ENCODE measurements at places on chromosomes 2 and 18.

DNA sequence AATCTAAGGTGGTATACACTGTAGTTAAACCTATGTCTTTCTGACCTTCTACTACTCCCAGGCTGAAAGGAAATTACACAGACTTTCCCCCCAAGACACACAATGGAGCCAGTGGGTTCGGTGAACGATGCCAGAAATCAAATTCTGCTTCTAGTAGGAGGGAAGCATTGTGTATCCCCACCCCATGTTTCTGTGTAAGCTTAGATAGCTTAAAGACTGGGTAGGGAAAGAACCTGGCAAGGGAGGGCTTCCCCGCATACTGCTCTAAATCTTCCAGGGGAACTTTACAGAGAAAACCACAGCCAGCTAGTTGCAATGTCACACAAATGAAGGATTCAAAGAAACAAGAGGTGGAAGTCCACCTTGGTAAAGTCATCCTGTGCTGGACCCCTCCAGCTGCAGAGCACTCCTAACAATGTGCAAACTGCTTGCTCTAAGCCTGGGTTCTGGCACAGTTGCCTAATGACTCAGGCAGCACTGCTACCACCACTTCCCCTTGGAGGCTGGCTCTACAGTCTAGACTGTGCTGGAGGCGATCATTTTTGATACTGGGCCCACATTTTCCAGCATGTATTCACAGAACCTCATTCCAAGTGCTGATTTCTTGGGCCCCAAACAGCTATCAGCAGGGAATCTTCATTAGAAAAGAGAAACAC is 47.5 kb downstream of the TRIB2 start:
- DNase-seq = no peak

DNA sequence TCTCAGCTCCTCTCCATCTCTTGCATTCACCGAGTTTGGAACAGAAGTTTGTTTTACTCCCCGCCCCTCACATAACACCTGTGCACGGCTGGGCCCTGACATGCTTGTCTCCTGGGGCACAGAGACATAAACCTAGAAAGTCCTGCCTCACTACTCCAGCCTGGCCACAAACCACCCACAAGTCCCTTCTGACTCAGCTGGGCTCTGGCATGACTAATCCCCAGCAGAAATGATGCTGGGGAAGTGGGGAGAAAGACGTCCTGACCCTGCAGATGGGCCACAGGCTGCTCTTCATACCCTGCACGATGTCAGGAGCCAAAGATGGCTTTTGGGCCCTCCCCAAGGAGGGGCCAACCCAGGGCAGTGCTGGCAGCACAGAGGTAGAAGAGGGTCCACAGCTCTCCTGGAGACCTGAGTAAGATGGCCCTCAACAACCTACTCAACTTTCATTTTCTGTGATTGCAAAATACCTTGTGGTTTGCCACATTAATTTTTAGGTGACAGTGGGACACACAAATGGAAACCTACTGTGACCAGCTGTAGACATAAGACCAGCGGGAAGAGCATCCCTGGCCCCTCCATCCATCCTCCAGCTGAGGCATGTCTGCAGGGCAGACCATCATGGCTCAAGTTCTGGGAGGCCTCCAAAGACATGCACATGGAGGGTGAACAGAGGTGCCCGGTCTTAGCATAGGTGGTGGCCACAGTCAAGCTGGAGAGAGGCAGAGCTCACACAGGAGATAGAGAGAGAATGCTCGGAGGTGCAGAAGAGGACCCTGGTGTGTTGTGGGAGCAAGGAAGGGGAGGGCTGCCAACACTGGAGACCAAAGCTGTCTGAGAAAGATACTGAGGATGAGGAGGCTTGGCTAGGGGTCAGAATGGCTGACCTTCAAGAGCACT is 40.0 kb downstream of the DNMT3A start:
- peak; percentile 85 for DNase-seq

DNA sequence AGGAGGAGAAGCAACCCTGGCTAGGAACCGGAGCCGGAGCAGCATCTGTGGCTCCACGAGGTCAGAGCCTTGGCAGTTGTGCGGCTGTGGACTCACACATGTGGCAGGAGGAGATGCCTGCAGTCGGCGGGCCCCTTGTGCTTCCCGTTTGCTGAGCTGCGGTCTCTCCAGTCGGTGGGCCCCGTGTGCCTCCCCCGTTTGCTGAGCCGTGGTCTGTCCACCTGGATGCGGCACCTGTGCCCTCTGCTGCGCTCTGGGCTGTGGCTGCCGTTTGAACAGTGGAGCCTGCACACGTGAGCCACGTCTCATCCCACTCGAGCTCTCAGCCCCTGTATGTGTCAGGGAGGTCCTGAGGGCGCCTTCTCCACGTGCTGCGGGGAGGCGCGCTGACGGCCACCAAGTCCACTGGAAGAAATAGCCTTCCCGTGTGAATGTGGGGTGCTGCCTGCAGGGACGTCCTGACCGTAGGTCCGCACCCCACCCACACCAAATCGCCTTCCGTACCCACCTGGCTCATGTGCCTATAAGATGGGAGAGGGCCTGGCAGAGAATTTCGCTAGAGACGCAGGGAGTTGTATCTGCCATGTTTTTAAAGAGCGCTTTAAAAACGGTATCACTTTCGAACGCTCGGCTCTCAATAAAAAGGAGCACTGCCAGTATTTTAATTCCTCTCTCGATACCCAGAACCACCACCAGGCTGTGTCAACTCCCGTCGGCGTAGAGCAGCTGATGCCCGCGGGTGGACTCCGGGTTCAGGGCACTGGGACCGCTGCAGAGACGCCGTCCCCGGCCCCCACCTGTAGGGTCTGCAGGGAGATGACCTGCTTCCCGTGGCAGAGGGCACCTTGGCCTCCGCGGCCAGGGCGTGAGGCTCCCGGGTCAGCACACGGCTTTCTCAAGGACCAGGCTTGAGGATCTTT is 117.0 kb downstream of the NFATC1 start:
- DNase-seq = no peak

DNA sequence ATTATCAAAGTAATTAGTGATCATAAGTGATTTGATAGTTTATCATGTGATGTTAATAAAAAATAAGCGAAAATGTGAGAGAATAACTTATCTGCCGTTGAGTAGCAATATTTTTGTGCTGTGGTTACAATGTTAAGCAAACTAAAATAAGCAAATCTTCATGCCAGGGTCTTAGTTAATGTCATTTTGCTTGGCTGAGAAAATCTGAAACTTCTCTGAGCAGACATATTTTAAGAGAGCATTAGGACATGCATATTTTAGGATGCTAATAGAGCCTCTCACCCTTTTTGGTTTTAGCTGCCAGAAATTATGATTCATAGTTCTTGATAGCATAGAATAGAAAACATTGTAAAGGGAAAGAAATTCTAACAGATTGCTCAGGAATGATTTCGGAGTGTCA is 233.5 kb upstream of the ZEB2 start:
- DNase-seq = no peak

DNA sequence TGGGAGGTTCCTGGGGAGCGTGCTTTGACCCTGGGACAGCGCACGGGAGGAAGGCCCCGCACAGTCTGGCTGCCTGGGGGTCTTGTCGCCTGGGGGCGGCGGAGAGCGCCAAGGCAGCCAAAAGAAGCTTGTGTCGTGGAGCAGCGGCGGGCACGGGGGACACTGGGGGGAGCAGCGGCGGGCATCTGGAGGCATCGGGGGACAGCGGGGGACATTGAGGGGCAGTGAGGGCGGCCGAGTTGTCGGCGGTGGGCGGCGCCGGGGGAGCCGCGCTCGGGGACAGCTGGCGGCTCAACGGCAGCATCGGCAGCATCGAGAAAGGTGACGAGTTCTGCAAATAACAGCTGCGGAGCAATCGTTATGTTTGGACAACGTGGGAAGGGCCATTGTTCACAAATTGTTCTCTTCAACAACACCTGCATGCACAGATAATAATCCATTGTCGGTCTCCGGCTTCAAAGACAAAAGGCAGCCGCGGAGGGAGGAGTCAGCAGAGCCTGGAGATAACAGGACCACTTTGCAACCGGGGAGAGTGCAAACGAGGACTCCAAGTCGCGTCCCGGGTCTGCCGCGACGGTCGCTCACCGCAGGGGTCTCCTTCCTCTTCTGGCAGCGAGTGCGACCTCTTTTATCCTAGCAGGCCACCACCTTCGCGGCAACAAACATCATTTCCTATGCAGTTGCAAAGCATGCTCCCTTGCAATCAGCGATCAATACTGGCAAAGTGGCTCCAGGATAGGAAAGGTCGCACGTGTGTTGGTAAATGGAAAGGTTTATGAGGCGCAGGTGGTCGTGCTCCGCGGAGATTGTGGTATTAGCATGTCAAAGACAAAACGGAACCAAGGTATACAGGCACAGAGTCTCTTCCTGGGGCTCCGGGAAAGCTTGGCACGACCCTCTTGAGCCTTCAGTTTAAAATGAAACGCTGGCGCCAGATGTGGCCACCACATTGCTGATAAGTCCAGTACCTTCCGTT is 132.3 kb upstream of the DLX2 start:
- DNase-seq = peak; percentile 23

DNA sequence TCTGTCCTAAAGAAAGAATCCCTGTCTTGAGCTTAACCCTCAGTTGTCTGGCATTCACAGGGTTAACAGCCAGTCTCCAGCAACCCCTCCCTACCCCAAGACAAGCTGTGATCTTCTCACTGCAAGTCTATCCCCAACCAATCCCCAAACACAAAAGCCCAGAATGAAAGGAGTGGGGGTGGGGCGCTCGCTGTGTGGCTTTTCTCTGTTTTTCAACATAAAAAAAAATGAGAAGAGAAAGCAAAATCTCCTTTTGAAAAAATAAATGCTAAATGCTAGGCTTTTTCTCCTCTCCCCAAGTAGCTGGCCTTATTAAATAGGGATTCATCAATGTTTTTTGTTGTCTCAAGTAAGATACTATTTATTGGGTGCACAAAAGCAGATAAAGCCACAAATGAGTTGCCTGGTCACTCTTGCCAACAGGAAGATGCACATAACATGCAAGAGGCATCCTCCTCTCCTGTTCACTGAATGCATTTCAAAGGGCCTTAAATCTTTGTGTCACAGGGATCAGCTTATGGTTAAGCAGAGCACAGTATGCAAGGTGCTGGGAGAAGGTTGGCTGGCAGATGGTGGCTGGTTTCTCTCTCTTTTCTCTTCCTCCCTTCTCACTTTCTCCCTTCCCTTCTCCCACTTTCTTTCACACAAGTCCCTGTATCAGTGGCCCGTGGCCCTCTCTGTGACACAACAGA is 225.6 kb downstream of the CMPK2 start:
- no peak for DNase-seq

GRCh38 chr2:24163601-24164000 is 11.3 kb upstream of the FAM228A start:
- DNase-seq = no peak

GRCh38 chr2:42224422-42225067 is 55.4 kb downstream of the EML4 start:
- DNase-seq = no peak

DNA sequence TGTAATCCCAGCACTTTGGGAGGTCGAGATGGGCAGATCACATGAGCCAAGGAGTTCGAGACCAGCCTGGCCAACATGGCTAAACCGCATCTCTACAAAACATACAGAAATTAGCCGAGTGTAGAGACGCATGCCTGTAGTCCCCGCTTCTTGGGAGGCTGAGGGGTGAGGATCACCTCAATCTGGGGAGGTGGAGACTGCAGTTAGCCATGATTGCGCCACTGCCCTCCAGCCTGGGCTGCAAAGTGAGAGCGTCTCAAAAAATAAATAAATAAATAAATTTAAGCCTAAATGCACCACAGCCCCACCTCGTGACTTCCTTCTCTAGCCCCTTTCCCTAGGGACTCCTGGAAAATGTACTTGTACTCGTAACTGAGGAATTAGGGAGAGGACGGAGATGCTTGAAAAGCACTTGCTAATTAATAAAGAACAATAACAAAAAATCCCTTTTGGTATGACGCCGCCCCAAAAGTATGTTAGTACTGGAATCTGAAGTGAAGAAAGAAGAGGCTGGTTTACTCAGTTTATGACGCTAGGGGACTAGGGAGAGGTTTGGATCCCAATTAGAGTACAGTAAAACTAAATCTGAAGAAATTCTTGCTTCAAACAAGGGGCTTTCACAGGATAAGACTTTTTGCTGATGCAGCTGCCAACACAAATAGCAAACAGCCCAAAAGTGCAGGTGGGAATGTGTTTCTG is 887 bp upstream of the ZNF396 start:
- no peak for DNase-seq

DNA sequence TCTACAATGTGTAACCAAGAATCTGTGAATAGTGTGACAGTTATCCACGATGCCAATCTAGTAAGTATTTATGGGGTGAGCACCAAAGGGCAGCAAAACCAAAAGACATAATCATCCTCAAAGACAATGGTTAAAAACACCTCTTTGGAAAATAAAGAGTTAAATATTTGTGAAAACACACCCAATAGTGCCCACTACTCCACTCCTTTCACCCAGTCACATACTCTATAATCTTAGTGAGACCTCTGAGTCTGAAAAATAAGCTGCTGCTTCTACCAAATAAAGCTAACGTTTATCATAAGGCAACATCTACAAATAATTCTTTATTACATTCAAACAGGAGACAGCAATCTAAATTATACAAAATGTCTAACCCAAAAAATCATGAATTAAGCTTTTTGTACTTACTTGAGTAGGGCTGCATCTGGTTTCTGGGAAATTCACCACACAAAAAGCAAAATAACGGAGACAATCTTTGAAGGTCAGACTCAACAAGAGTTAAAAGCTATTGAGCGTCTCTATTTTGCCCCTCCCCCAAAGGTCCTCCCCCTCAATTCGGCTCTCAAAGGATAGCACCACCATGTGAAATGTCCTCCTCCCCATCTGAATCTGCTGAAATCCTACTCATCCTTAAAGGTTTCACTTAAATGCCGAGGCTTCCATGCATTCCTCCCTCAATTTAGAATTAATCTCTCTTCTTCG is 2.0 kb downstream of the RAPH1 start:
- DNase-seq = no peak

GRCh38 chr18:295756-296490 is 28.1 kb upstream of the THOC1 start:
- no peak for DNase-seq

DNA sequence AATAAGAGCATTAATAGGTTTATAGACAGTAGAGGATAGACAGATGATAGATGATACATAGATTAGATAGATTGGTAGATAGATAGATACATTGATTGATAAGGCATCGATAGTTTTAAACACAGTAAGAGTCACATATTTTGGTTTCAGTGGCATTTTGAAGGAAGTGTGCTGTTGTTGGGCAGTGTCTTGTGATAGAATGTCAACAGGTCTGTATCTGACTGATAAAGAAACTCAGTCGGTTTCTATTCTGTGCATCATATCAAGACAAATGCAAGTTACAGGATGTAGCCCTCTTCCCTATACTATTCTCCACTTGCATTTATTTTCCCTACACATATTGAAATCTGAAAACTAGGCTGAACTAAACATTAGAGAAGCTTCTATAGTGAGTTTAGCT is 1229.0 kb upstream of the ZEB2 start:
- no peak for DNase-seq

- no peak for DNase-seq
These were observed 226.6 kb downstream of the BABAM2 start for GRCh38 chr2:28117104-28117596.

GRCh38 chr2:240229603-240230235 is 89.3 kb upstream of the OTOS start:
- DNase-seq = no peak

DNA sequence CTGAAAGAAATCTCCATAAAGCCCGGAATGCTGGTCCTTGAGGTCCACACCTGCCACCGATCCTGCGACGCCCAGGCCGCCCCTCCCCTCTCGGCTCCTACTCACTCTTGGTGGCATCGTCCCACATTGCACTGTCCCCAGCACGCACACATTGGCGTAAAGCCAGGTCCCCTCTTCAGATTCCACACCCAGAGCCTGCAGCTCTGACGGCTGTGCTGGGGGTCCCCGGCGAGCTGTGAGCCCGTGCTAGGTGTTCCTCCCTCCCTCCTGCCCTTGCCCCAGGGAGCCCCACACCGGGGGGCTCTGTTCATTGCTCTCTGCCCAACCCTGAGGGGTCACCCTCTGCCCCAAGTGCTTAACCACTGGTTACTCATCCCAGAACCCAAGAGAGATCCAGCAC is 8.5 kb downstream of the TPO start:
- no peak for DNase-seq

Measured in activated CD4-positive, alpha-beta T cell treated with anti-CD3 and anti-CD28 coated beads, Interleukin-2, amount 50 U/mL, for 48 hours (primary cell).